ENCODE measurements at places on chromosomes 2 and 18.

DNA sequence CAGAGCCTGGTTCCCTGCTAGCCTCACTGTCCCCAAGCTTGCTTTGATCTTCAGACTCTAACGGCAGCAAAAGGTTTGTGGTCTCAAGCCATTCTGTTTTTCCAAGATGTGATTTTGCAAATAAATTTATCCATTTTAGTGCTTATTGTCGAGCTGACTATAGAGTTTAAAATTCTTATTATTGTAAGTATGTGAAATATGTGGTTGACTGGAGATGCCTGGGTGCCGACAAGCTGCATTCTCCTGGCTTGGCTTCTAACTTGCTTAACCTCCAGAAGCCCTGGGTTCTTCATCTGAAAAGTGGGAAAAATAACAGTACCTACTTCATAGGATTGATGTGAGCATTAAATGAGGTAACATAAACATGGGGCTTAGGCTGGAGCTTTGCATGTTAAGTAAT is 9.9 kb upstream of the EDAR start:
- no peak for DNase-seq

- DNase-seq: no peak
Observed at GRCh38 chr2:39484206-39484605, 47.1 kb upstream of the MAP4K3 start.

DNA sequence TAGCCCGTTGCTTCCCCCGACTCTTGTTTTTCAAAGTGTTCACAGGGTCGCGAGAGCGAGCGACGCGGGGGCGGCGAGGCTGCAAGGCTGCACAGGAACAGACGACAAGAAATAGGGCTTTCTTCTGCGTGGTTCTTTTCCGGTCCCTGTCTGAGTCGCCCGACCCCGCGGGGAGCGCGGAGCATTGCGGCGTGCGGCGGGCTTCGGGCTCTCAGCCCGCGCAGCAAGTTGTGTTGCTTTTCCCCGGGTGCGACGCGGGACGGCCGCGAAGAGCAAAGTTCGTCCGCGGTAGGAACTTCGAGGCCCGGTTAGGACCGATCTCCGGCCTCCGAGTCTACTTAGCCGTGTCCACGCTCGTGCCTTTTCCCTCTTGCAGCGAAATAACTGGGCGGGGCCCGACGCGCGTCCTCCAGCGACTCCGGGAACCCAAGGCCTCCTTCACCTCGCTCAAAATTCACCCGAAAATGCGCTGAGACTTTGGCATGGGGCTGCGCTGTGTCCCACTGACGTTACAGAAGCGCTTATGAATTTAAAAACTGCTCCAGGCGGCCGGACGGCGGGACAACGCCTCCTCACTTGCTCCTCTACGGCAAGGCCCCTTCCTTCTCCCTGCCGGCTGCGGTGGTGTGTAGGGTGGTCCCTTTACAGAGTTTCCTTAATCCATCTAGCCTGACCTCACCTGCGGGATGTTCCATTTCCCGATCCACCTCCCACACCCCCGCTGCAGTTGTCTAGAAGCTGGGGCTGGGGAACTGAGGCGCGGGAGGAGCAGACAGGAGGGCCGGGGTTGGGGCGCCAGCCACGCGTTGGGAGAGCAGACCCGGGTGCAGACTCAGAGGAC is 1.5 kb upstream of the BCL2L11 start:
- peak; percentile 46 for DNase-seq

DNA sequence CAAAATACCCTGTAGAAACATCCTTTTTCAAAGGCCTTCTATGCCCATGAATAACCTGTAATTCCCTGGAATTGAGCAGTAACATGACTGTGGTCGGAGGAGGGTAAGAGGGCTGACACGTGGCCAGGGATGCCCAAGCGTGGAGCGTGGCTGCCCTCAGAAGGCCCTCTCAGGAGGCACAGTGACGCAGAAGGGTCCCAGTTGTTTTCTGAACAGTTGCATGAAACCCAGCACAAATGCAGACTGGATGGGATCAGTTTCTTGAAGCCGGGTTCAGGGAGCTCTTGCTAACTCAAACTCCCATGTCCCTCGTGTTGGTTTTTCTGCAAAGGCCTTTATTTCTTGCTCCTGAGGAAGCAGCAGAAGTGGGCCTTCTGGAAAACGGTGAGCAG is 237.0 kb downstream of the ALPK2 start:
- DNase-seq: no peak

GRCh38 chr2:230552181-230552580 is 136.2 kb downstream of the SP100 start:
- no peak for DNase-seq

GRCh38 chr2:190532581-190532980 is 1.9 kb downstream of the NEMP2 start:
- DNase-seq: no peak

GRCh38 chr2:168916331-168916675 is 15.2 kb downstream of the G6PC2 start:
- no peak for DNase-seq

DNA sequence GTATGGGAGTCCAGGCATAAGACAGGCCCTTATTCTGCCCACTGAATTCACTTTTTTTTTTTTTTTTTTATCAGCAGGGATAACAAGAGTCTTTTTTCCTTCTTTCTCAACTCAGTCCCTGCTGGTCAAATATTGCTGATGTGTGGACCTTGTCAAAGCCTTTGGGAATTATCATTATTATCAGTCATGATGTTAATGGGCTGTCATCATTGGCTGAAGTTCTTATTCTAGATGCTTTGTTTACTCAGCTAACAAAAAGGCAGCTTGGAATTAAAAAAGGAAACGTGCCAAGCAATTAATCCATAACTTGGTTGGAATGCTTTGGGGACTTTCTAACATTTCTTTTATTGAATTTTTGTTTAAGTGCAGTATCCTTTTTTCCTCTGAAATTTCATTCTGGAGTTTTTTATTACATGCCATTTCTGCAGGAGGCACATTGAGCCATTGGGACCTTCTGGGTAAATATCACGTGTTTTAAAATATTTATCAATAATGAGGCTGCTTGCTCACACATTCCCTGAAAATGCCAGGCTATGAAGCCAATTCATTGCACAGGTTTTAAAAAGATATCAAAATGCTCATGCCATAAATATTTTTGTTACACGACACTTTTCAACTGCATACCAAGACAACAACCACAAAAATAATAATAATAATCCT is 246.3 kb downstream of the TXNL1 start:
- no peak for DNase-seq

DNA sequence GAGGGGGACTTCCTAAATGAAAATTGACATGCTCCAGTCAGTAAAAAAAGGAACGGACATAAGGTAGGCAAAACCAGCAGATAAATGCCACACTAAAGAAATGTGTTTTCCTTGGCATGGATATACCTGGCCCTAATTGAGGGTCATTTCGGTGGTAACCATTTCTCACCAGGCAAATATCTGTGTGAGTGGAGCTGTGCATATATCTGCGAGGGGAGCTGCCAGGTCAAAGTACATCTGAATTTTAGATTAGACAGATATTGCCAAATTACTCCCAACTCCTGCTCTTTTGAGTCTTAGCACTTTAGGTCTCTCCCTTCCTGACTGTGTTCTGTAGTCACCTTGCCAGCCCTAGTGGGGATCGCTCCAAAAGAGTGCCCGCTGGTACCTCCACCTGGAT is 204.2 kb downstream of the SH3BP4 start:
- no peak for DNase-seq

All from activated CD8-positive, alpha-beta memory T cell treated with anti-CD3 and anti-CD28 coated beads, Interleukin-2, amount 10 ng/mL, durations not matched to agents 7 days and 5 days (primary cell).